Mammary epithelial cell (primary cell): ENCODE measurements at places on chromosomes 11 and 22. TPM values are rescaled to one million over a fixed set of nuclear protein-coding genes. Genes with fewer than 3 reads are reported as not detected.
A peak's percentile ranks its signal among the peaks of the same experiment; 100 is the strongest.

CEP126 gene
- 2.2 TPM for total RNA-seq

USP2 gene
- total RNA-seq, result 2.7 and 4.1 TPM in 2 replicates

OR52W1 gene
- total RNA-seq, result not detected

TENM4 gene
- total RNA-seq, result 17.4 and 26.5 TPM in 2 replicates

RGL4 gene
- not detected for total RNA-seq

FKBP2 gene
- 15.5 TPM for total RNA-seq

AQP11 gene
- 0.67 TPM for total RNA-seq

MPST gene
- total RNA-seq, result 81.0 TPM

OSBPL5 gene
- total RNA-seq, result 24.8 TPM

SNAP29 gene
- total RNA-seq, result 25.4 and 29.9 TPM in 2 replicates

GRCh38 chr22:39288135-39288898 lies 31.1 kb downstream of the RPL3 start:
- no peak for DNase-seq

GRCh38 chr11:131025020-131025419 lies 108.7 kb upstream of the SNX19 start:
- peak; percentile 49 for DNase-seq

- peak; percentile 68 for DNase-seq
These were observed 744 bp downstream of the PACSIN3 start for GRCh38 chr11:47185305-47186075.

- DNase-seq, result no peak
These were observed 236.7 kb downstream of the TTC28 start for GRCh38 chr22:28442711-28443525.

- DNase-seq, result no peak
These were observed 150.6 kb downstream of the CEP164 start for GRCh38 chr11:117478126-117478860.

- DNase-seq, result no peak
These were observed 76.6 kb downstream of the ABTB2 start for GRCh38 chr11:34280945-34281872.

DNA sequence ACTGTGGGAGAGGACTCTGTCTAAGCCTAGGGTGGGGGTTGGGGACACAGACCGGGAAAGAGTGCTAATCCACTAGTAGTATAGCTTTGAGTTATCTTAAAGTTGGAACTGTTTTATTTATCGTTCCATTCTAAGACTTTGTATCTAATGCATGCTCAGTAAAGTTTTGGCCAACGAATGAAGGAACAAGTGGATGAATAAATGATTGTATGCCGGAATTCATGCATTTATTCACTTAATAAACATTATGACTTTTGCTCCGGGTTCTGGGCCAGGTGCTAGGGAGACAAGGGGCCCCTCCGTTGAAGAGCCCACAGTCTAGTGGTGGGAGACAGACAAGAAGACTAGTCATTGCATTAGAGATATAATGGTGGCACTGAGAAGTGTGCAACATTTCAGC lies 645 bp downstream of the RNF121 start:
- no peak for DNase-seq

GRCh38 chr11:109148669-109149068 lies 273.3 kb upstream of the C11orf87 start:
- DNase-seq, result no peak

DNA sequence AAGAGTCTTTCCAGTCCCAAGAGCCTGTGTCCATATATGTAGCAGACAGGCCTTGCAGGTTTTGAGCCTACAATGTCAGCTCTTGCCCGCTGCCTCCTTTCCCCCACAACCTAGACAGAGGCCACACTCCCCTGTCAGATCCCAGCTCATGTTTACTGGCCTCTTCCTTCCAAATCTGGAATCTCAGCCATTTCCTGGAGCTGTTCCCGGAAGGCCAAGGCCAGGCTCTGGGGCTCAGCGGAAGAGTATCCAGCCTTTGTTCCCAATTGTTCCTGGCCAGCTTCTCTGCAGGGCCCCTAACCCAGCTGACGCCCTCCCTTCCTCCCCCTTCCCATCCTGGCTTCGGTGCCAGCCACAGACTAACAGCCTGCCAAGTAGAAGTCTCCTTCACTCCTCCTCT lies 1.0 kb upstream of the ROBO4 start:
- no peak for DNase-seq

DNA sequence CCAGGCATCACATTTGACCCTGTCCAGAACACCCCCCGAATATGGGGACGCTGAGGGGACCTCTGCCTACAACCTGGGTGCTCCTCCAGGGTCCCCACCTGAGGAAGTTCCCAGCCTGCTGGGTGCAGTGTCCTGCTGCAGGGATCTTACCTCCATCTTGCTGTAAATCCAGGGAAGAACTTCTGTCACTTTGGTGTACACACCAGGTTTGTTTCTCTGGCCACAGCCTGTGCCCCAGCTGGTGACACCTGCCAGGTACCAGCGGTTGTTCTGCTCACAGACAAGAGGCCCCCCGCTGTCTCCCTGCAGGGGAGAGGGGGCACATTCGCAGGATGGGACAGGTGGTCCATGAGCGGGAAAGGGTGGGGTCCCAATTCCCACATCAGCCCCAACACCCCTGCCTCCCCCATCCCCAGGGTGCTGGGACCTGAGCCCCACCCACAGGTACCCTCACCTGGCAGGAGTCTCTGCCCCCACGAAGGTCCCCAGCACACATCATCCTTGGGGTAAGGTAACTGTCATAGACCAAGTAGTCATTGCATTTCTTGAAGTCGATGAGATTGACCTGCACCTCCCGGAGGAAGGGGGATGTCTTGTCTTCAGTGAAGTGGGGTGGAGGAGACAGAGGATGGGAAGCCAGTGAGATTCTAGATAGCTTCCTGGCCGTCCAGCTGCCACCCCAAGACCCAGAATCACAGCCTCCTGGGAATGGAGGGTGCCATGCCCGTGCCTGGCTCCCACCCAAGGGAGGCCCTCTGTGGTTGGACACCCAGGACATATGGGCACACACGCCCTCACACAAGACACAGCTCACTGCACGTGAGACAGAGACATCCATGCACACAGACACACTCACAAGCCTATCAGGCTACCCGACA lies 25.5 kb downstream of the TMPRSS13 start:
- no peak for DNase-seq

DNA sequence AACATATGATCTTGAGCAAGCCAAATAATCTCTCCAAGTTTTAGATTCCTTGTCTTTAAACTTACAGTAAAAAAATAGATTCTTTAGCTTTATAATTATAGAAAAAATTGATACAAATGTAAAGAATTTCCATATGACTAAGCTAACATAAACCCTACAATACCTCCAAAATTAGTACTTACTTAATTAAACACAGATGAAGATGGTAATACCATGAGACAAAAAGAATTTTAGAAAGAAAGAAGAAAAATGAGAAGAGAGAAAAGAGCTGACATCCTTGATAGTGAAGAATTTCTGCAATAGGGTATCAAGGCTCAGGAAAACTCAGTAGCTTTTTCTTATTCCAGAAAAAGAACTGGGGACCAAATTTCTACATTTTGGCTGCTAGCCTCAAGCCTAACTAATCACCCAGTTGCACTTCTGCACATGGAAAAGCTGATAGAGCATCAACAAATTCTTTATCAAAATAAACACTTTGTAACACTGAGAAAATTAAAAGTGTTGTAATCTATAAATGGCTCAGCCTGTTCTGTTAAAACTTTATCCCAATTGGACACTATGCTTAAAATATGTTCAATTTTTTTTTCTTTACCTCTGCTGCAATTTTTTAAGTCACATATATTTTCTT lies 24.7 kb upstream of the SOX6 start:
- no peak for DNase-seq

- DNase-seq, result no peak
These were observed 144.6 kb downstream of the SNX19 start for GRCh38 chr11:130771708-130772107.

DNA sequence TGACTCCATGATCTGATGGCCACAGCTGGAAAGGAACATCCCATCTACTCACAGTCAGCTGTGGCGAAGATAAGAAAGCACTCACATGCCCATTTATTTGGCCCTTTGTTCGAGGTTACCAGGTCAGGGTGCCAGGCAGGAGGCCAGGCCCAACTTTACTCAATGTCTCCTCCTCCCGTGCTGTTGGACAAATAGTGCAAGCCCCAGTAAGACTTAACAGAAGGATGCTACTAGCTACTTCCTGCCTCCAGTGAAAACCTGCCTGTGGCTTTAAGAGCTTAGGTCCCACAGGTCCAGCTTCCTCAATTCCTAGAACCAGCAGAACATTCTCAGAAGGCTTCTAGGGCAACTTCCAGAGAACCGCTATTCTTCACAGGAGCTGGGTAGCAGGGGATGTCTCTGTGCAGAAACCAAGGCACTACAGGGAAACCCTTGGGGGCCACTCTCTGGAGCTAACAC lies 12.9 kb upstream of the CRY2 start:
- DNase-seq, result no peak

- DNase-seq, result no peak
These were observed 97.7 kb upstream of the FGF3 start for GRCh38 chr11:69916806-69917387.
